ENCODE measurements at places on chromosomes 4 and X. TPM values are rescaled to one million over a fixed set of nuclear protein-coding genes. Genes with fewer than 3 reads are reported as not detected.

DNA sequence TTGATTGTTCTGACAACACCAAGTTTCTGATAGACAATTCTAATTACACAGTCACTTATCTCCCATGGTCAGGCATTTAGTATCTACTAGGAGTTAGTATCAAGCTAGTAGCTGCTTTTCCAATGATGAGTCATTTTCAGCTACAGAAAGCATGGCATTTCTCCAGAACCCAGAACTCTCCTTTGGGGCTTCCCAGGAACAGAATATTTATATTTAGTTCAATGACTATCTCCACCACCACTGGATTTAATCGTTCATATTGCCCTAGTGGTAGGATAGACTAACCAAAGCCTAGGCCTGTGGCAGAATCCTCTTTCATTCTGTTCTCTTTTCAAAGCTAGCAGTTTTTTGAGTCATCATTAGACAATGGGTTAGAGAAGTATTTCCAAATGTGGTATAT lies 569.4 kb downstream of the GABRG1 start:
- no peak for DNase-seq

The RXFP1 gene
- total RNA-seq, result not detected

DNA sequence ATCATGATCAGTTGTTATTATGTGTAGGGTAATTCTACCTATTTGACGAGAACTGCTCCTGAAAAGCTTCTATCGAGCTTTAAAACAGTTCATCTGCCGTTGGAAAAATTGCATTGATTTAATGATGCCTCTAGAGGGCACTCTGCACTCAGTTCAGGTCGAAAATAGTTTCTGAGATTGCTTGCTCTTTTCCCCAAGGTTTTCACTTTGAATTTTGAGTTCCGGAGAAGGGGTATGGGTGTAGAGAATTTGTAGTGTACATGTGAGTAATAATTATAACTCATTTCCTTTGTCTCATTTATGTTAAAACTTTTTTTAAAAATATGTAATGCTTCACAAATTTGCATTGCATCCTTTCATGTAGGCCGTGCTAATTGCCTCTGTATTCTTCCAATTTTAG lies 28.4 kb upstream of the TNIP3 start:
- DNase-seq, result peak; percentile 16

- DNase-seq, result peak; percentile 70
These were observed 7.5 kb upstream of the PDLIM3 start for GRCh38 chr4:185542626-185543315.

DNA sequence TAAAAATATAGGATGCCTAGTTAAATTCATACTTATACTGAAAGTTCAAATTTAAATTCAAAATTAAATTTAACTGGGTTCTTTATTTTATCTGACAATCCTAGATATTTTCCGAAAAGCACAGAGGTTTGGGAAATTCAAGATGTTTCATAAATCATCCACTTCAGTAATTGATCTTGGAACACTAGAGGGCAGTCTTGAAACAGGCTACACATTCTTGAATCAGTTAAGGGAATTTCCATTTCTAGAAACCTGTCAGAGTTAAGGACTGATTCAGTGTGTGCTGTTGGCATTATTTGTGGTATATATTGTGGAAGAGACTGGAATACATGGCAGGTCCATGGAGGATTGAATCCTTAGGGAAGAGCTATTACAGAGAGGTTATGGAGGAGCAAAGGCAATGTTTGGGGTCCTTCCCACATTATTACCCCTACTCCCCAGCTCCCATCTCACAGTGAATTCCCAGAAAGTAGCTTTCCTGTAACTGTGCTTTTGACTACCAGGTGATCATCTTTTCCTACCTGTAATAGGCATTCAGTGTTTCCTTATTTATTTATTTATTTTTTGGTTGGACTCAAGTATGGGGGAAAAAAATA lies 92.9 kb downstream of the EGF start:
- peak; percentile 70 for DNase-seq

The IBSP gene
- not detected for total RNA-seq

- DNase-seq, result no peak
These were observed 219.9 kb upstream of the GLRA2 start for GRCh38 chrX:14309431-14309830.

GRCh38 chr4:177222781-177223180 lies 86.9 kb upstream of the NEIL3 start:
- no peak for DNase-seq

DNA sequence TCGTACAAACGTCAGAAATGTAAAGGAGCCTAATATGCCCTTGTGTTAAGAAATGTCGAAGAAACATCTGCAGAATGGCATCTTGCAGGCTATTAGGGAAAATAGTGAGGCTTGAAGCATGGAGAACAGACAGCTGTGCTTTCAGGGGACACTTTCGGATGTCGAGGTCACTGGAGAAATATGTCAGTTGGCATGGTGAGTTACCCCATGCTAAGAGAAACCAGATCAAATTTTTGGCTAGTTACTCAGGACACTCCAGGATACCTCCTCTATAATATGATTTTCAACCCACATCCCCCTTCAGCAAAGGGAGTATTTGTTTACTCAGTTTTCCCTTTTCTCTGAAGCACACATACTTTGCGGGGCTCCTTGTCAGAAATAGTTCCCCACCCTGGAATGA lies 171.4 kb downstream of the GPC3 start:
- DNase-seq, result no peak

The PAK3 gene
- total RNA-seq, result 1.3 TPM

The SOD3 gene
- not detected for total RNA-seq

DNA sequence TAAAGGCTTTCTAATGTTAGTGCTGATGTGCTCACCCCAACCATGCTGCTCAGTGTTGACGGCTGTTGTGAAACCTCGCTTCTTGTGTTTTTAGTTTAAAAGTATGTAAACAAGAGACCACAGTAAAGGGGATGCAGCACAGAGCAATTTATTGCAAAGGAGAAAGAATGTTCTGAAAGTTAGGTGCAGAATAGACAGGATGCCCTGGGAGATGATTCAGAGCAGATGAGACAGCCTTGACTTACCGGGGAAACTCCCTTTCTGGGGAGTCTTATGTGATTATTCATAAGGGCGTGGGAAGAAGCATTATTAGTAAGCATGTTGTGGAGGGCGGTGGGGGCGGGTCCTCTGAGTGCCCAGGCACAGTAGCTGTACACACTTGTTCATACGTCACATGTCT lies 47.7 kb downstream of the EVC start:
- DNase-seq, result no peak

The S100G gene
- total RNA-seq, result not detected

DNA sequence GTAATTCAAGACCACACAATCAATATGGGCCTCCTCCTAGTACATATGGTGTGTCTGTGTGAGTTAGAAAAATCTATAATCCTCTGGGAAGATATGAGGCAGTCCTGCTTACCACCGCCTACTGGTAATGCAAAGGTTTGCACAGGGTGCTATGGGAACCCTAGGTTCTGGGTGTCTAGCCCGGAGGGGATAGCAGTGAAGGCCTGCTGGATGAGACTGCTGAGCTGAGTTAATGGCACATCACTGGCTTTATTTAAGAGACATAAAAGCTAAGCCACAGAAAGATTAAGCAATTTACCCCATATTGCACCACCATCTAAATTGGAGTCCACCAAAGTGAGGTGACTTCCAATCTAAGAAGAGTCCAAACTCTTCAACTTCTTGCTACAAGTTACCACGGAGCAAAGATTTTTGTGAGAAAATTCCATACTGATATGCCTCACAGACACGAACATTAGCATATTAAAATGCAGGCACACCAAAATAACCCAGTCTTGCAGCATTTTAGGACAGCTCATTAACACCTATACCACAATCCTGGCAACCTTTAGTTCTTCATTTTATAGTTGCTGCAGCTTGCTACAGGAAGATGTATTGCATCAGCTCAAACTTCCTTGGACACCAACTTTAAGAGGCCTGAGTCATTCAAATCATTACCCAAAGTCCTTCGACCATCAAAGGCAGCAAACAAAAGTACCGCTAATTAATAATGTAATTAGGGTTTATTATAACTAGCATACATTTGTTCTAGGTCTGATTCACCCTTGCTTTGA lies 13.7 kb downstream of the DGKK start:
- DNase-seq, result no peak

DNA sequence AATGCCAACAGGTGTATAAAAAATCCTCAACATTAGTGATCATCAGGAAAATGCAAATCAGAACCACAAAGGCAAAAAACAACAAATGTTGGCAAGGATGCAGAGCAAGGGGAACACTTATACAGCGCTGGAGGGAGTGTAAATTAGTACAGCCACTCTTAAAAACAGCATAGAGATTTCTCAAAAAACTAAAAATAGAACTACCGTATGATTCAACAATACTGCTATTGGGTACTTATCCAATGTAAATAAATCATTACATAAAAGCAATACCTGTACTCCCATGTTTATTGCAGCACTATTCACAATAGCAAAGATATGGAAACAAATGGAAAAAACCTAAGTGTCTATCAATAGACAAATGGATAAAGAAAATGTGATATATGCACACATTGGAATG lies 171.3 kb downstream of the SLC7A11 start:
- DNase-seq, result no peak

Measured in dermis microvascular lymphatic vessel endothelial cell (primary cell).